ENCODE measurements at places on chromosomes 6 and 20.

DNA sequence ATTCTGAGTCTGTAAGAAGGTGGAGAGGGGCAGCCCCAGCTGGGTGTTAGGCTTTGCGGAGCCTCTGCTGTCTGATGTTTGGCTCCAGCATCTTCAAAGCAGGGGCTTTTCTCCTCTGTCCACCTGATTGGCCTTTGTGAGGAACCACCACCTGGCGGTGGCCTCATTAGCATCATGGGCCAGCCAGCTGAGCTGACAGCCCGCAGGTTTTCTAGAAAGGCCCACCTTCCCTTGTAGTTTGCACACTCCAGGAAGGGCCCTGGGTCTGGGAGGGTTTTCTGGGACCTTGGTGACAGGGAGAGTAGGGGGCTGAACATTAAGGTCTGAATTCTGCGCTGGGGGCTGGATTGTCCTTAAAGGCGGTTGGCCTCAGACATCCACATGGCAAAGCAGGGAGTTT is 11.6 kb downstream of the IGF2R start:
- no peak for DNase-seq

DNA sequence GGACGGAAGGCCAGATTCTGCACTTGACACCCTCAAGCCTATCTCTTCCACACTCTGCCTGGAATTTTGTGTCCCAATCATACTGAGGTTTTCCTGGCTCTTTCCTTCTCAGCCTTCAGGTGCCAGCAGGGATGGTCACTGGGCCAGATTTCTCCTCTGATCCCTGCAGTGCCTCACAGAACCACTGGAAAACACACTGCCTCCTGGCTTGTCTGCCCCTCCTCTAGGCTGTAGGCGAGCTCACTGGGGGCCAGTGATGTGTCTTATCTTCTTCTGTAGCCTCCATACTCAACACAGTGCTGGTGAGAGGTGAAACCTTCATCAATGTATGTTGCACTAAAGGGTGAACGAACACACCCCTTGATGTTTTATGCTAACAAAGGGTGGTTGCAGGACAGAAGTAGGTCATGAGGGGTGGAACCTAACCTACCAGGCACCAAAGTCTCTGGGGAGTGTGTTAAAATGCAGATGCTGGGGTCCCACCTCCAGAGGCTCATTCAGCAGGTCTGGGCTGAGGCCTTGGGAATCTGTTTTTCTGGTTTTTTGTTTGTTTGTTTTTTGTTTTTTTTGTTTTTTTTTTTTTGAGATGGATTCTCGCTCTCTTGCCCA is 80.3 kb downstream of the CDH26 start:
- DNase-seq: no peak

DNA sequence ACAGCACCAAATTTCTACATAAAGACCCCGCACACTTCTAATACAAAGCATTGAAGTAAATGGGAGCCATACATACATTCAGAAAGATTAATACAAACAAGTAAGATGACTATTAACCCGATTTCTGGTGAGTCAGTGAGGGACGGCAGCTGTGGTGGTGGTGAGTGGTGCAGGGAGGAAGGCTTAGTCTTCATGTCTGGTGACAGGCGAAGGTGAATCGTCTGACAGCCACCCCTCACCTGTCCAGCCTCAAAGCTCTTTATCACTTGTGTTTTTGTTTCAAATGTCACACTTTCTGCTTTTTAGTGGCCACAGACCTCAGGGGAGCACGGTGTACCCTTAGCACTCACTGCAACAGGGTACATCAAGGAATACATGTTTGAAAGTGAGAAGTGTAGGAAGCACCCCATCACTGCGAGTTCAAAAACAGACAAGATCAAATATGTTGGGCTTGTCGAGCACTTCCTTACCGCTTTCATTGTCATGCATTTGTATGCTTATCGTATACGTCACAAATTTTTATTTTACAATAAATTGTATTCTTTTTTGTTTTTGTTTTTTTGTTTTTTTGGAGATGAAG is 63.5 kb downstream of the IRF4 start:
- peak; percentile 38 for DNase-seq

DNA sequence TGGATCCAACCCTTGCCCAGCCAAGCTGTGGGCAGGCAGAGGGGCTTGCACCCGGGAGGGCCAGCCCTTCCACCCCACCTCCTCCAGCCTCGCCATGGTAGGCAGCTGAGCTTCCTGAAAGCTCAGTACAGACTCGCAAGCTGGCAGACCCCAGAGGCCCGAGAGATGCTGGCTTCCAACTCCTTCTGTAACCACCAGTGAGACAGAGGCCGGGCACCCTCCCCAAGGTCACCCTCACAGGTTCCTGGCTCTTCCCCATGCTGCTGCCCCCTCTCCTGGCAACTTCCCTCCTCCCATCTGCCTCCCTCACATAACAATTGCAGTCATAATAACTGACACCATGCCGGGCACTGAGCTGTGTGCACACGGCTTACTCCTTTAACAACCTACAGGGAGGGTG is 26.2 kb upstream of the NOL4L start:
- DNase-seq: no peak

DNA sequence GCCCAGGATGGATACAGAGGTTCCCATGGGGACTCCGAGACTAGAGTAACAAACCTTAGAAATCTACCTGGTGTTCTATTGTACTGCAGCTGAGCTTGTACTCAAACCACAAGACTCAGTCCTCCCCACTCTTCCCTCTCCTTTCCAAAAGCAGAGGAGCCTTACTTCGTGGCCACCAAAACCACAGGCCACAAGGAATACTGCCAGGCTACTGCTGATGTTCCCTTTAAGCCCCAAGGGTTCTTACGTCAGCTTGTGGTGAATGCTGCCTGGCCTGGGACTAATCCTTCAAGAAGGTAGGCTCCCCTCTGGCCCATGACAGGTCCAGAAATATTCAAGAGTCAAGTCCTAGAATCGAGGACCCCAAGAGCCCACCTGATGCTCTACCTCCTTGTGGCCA is 10.5 kb upstream of the DEFB128 start:
- no peak for DNase-seq

Measured in activated CD4-positive, alpha-beta T cell treated with anti-CD3 and anti-CD28 coated beads, Interleukin-2, amount 50 U/mL, for 4 hours (primary cell).